Colonic mucosa (tissue), 4 donors: ENCODE measurements at places on chromosomes 13 and 19. TPM values are rescaled to one million over a fixed set of nuclear protein-coding genes. Genes with fewer than 3 reads are reported as not detected.

DNA sequence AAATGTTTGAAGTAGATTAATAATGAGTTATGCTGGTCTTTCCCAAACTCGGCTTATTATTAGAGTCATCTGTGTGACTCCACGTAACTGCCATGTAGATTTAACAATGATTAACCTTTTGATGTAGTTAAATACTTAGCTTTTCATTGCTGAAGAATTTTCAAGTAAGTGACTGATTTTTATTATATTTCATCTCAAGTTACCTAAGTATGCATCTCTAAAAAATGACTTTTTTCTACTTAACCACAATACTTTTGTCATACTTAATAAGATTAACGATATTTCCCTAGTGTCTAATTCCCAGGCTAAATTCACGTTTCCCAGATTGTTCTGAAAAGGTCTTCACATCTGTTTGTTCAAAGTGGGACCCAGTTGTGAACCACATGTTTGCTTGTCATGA lies 17.8 kb downstream of the BIVM start:
- DNase-seq, result no peak

DNA sequence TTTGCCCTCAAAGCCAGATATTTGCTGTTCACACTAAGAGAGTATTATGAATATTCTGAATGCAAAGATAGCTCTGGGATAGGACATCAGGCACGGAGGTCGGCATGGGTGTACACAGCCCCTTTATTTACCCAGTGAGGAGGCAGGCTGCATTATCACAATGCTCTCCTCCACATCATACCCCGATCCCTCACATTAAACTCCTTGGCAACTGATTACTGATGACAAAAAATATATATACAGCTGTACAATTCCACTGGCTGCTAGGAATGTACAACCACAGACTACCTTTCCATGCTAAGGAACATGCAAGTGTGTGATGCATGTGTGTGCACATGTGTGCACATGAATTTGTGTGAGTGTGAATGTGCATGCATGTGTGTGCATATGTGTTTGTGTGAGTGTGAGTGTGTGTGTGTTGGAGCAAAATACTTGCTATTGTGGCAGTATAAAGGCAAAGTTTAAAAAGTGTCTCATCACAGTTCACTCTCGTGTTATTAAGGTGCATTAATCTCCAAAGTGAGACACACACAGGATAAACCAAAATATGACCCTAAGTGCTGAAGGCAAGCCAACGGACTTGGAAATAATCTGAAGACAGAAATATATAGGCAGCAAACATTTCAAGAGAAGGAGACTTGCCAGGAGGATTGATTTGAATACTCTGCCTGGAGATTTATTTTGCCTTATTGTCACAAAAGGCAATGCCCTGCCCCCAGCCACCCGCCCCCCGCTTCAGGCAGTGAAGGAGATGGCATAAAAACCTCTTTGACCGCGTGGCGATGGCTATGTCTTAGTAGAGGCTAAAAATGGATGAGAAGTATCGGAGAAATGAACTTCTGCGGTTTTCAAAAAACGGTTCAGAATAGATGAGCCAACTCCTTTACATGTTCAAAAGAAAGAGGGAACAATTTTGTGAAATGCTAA lies 274.8 kb downstream of the TSHZ3 start:
- DNase-seq, result no peak

Gene URAD
- total RNA-seq, result 26.9 TPM

DNA sequence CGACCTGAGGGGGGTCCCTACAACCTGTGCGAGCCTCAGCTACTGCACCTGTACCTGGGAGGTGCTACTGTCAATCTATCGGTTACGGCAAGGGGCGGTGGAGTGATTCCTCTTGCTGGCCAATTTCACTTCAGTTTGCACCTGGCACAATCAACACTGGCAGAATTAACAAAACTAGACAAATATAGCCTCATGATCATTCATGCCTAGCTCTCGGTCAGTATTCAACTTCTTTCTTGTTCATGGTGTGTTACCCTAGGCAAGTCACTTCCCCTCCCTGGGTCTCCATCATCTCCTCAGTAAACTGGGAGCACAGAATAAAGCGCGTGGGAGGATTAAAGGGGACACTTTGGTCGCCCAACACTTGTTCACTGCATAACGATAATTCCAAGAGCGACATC lies 618 bp downstream of the HAUS8 start:
- DNase-seq, result no peak

GRCh38 chr13:83879431-83880171 lies 2.7 kb downstream of the SLITRK1 start:
- no peak for DNase-seq

DNA sequence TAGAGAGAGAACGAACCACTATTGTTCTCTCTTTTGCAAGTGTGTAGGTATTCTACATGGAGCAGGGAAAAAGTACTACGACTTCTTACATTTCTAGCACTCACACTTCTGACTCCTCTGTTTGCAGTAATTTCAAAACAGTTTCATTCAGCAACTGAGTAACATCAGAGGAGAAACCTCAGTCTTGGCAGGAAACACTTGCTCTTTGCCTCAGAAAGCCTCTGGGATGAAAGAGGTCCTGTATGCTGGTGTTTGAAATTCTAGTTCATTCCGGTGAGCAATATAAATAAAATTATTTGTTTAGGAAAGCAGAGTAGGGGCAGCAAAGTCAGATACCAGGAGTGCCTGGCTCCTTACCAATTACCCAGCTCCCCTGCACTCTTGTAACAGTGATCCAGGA lies 595.5 kb downstream of the TBC1D4 start:
- DNase-seq, result no peak

DNA sequence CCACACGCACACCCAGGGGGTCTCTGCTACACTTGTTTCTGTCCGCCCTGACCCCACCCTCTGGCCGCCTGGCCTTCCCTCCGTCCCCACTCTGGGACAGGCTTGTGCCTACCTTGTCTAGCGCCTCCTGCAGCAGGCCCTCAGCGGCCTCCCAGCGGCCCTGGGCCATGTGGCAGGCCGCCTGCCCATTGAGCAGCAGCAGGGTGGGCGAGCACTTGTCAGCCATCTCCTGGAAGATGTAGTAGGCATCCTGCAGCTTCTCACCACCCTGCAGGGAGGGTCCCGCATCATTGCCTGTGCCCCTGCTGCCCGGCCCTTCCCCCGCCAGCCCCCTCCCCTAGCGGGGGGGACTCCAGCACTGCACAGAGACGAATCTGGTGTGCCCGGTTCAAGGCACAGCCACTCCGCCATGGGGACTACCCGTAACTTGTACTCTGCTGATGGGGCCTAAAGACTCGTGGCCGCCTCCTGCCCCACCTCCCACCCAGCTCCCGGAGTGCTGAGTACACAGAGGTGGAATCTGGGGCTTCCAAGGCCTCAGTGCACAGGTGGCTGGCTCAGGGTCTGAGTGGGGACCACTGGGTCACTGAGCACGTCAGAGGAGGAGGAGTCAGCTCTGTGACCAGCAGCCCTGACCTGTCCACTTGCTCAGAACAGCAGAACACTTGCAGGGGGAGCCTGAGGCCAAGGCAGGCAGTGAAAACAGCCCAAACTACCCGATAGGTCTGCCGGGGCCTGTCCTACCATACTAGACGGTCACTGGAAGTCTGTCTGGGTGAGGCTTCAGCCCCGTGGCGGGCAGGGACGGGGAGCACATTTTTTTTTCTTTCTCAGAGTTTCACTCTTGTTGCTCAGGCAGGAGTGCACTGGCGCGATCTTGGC lies 7.4 kb upstream of the CERS1 start:
- no peak for DNase-seq

GRCh38 chr13:32310134-32310706 lies 4.9 kb downstream of the ZAR1L start:
- peak; percentile 30 for DNase-seq

Gene NXNL1
- not detected for total RNA-seq

DNA sequence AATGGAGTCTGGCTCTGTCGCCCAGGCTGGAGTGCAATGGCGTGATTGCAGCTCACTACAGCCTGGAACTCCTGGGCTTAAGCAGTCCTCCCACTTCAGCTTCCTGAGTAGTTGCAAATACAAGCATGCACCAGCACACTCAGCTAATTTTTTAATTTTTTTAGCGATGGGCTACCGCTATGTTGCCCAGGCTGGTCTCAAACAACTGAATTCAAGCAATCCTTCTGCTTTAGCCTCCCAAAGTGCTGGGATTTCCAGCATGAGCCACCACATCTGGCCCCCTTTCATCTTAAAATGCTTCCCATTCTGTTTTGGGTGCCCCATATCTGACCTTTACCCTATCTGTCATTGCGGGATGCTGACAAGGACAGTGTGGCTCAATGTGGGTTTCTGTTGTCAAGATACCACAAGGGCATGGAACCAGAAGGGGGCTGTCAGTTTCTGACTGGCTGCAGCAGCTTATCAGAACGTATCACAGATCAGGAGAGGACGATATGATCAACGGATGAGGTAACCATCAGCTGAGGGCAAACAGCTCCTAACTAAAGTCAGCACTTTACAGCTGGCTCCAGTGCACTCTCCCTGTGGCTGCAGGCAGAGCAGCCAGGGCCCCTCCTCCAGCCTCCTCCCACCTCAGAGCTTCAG lies 32.4 kb downstream of the GPR42 start:
- no peak for DNase-seq

DNA sequence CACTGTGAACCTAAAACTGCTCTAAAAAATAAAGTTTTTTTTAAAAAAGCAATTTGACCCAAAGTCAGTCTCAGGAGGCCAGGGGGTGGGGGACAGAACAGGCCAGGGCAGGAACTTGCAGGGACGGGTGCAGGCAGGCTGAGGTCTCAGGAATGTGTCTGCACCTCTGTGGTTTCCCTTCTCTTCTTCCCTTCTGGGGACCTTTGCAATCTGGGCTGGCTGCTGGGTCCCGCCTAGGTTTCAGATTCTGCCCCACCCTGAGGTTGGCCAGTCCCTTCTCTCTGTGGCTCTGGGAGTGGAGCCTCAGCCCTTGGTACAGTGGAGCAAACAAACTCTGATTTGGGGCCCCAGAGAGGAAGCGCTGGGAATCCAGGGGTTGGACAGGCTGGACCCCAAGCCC lies 5.3 kb upstream of the F2RL3 start:
- no peak for DNase-seq

GRCh38 chr13:50810998-50811397 lies 32.5 kb downstream of the DLEU7 start:
- DNase-seq, result no peak

Gene ZNF442
- total RNA-seq, result 1.6 TPM

DNA sequence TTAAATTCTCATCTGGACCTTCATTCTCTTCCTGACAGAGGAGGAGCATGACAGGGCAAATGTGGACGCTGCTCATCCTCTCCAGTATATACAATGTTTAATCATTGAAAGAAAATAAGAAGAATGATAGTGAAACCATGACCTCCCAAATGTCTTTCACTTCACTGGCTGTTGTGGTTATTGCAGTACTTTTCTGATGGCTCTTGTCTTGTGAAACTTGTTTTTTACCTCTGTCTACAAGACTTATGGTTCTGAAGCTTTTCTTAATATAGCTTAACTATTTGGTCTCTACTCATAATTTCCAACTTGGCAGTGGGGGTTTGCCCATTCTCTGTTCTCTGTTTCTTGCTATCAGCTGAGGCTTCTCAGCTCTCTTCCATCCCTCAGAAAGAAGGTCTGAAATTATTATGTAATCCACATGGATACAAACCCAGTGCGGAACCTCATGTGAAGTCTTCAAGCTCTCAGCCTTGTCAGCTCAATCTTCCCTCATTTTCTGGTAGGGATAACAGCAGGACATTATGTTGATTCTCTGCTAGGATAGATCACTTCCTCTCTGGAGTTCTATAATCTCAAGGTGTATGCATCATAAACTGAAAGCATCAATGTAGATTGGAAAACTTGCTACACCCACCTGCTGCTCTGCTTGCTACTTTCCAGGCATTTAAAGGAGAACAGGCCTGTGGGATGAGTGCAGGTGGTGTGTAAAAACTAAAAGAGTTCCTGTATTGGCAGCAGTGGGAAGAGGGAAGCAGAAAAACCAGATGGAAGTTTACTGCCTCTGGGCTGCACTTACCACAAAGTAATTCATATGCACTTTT lies 250.3 kb upstream of the HTR2A start:
- no peak for DNase-seq

Gene SLC15A1
- 38.5 TPM for total RNA-seq

Gene ZNF850
- 1.1 TPM for total RNA-seq

DNA sequence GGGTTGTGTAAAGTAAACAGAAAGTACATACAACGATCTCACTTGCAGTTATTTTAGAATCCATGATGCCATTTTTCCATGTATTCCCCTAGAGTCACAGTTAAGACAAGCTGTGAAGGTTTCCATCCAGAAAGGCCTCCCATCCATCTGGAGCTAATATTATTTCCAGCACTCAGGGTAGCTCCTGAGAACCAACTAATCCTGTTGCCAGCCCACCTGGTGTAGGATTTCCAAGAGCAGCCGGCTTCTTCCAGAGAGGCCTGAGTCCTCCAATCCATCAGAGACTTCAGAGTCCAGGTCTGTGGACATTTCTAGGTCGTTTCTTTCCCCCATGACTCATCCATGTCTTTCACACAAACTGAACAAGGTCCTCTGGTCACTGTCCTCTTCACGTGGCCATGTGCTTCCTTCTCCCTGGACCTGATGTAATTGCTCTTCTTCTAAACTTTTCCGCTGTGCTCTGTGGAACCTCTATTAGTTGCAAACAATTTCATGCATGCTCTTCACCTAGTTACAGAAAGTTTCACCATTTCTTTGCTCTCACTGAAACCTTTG lies 270.3 kb upstream of the TMTC4 start:
- DNase-seq, result no peak

GRCh38 chr13:92896842-92897241 lies 329.8 kb upstream of the GPC6 start:
- no peak for DNase-seq

- no peak for DNase-seq
Observed at GRCh38 chr13:59274958-59275727, 888.6 kb downstream of the DIAPH3 start.

Gene GPR42
- not detected for total RNA-seq

Gene GAS6
- 118 TPM for total RNA-seq

GRCh38 chr19:11496391-11497163 lies 9.1 kb downstream of the ZNF653 start:
- DNase-seq, result peak; percentile 72
